ENCODE measurements at places on chromosomes 2 and 18.

GRCh38 chr2:82837588-82838304, 1621.3 kb downstream of the SUCLG1 start:
- no peak for DNase-seq

GRCh38 chr2:199882667-199883066, 28.4 kb upstream of the C2orf69 start:
- no peak for DNase-seq

GRCh38 chr2:202689459-202689858, 54.7 kb downstream of the FAM117B start:
- no peak for DNase-seq

- DNase-seq: no peak
These were observed 216.7 kb downstream of the SETBP1 start for GRCh38 chr18:44897411-44897810.

DNA sequence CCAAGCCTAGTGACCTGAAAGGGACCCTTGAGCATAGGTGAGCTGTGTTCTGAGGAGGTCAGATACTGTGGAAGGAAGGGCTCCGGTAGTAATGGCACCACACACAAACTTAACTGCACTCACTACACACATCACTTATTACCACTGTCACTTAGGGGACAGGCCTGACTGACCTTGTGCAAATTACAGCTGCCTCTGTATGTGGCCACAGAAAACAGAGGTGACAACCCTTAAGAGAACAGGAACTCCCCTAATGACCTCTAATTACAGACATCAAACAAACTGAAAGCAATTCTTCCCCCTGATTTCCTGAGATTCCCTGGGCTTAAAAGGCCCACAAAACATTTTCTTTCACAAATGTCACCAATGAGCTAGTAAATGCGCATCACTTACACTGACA, 360.6 kb downstream of the RND3 start:
- DNase-seq: no peak

DNA sequence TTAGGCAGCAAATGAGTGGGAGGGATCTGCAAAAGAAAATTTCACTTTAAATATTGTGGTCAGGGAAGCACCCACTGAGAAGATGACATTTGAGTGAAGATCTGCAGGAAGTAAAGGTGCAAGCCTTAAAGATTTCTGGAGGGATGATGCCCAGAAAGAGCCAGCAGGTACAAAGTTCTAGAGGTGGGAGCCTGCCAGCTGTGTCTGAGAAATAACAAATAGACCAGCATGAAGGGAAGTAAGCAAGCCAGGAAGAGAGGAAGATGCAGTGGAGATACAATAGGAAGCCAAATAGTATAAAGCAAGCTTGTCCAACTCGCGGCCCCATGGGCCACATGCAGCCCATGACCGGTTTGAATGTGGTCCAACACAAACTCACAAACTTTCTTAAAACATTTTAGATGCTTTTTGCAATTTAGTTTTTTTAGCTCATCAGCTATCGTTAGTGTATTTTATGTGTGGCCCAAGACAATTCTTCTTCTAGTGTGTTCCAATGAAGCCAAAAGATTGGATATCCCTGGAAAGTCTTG, 489.9 kb downstream of the DCC start:
- no peak for DNase-seq

DNA sequence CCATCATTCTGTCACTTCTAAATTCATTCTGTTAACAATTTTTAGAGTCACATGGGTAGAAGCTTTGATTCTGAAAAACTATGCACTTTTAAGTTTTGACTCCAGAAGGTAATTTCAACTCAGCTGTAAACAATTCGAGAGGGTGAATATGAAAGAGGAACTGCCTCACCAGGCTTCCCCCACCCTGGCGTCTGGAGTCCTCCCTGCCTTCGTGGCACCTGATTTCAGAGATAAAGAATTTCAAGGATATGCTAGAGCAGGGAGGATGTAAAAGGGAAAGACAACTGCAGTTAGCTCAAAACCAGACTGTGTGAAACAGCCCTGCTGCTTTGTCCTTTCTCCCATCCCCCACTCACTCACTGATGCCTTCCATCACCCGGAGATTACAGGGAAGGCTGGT, 40.7 kb downstream of the ONECUT2 start:
- DNase-seq: no peak

DNA sequence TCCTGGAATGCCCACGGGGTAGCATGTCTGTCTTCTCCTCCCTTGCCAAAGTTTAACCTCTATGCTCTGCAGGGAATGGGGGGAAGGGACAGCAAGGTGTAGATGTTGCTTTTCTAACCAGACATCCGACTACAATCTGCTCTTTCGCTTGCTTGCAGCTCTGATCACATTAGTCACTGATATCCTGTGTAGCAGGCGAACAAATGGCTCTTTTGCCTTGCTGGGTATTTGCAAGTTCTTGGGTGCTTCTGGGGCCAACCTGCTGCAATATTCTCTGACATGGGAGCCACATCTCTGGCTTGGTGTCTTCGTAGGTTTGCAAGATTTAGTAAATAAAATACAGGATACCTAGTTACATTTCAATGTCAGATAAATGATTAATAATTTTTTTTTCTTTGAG, 190.0 kb downstream of the ASB1 start:
- DNase-seq: no peak

GRCh38 chr2:188975497-188976102, 1.4 kb downstream of the COL3A1 start:
- no peak for DNase-seq

GRCh38 chr2:3388412-3388738, 8.9 kb downstream of the TRAPPC12 start:
- DNase-seq: no peak

GRCh38 chr2:74714691-74715080, 60.6 kb downstream of the SEMA4F start:
- no peak for DNase-seq

DNA sequence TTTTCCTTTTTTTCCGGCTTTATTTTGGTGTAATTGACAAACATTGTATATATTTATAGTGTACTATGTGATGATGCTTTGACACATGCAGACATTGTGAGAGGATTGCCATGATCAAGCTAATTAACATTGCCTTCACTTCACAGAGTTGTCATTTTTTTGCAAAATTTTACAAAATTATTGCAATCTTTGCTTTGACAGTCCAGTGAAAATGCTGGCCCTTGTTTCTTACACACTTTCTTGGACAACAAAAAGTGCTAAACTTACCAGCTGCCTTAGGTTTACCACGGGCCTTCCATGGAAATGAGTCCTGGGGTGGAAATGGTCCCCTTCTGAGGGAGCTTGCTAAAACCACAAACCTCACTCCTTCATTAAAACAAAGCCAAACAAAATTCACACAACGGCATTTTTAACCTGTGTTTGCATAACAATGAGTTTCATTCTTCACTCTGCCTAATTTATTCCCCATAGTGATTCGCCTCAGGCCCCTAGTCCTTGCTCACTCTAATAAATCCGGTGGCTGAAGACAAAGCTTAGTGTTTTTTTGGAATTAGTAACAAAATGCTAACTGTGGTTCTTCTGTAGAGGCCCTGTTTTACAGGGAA, 32.2 kb downstream of the LINC00305 start:
- DNase-seq: no peak

- no peak for DNase-seq
These were observed 105.8 kb downstream of the MTCL1 start for GRCh38 chr18:8811115-8811514.

- DNase-seq: no peak
These were observed 225.1 kb downstream of the ZBTB7C start for GRCh38 chr18:48184118-48184517.

DNA sequence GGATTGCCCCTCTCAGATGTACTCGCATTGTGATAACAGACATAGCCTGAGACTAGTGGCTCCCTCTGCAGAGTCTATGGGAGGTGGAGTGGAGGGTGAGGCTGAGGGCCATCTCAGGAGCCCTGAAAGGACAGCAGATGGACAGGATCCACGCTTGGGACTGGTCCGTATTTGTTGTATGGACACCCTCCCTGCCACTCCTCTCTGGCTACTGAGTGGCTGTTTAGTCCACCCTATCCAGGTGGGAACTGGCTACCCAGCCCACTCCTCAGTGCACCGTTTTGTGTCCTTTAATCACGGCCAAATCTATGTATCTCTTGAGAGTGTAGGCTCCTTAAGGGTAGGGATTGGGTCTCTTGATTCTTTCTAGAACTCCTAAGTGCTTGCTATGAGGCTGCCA, 4.5 kb upstream of the GLI2 start:
- no peak for DNase-seq

- DNase-seq: no peak
These were observed 308.4 kb downstream of the NDUFA10 start for GRCh38 chr2:239716536-239717318.

GRCh38 chr18:13545955-13546354, 180.4 kb downstream of the FAM210A start:
- no peak for DNase-seq

GRCh38 chr2:86498468-86499260, 57.5 kb downstream of the KDM3A start:
- no peak for DNase-seq

DNA sequence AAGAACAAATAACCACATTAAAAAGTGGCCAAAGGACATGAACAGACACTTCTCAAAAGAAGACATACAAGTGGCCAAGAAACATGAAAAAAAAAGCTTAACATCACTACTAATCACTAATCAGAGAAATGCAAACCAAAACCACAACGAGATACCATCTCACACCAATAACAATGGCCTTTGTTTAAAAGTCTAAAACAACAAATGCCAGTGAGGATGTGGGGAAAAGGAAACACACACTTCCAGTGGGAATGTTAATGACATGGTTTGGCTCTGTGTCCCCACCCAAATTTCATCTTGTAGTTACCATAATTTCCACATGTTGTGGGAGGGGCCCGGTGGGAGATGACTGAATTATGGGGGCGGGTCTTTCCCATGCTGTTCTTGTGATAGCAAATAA, 147.1 kb downstream of the GALNT1 start:
- no peak for DNase-seq

GRCh38 chr18:12659904-12660605, 2.1 kb upstream of the SPIRE1 start:
- no peak for DNase-seq

DNA sequence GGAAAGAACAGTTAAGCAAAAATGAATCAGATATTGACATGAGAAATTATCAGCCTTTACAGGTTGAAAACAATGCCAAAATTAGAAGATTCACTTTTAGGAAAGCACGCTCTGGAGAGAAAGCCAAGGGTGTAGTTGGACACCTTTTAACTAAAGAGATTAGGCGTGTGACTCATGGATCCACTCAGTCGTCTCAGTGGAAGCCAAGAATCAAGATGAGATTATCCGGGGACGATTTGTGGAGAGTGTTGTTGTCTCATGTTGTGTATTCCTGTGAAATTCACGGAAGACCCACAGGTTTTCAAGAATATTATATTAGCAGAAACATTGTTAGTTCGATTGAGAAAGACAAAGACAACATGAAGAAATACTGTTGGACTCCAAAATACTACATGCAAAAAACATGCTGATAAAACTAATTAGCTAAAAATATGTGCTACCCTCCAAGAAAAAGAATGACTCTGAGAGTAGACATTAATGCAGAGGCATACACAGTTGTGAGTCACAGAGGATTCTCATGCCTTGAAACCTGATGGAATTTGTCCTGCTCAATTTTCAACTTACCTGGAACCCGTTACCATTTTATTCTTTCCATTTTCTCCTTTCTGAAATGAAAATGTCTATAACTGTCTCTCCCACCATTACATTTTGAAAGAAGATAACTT, 192.1 kb upstream of the RND3 start:
- no peak for DNase-seq

DNA sequence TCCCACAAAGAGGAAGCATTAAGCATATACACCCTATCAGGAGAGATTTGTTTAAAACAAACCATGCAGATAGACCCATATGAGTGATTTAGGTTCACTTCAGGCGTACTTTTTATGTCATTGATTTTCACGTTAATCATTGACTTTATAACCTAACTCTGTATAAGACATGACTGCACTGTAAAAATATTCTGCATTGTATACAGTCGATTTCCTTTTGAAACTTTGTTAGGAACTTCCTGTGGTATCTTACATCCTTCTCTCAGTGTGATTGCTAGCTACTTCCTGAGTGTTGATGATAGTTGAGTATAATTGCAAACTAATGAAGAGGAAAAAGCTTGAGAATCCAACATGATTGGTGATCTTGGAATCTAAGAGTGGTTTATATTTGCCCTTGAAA, 69.4 kb downstream of the XIRP2 start:
- DNase-seq: no peak

GRCh38 chr2:198017068-198017467, 212.7 kb downstream of the PLCL1 start:
- no peak for DNase-seq

DNA sequence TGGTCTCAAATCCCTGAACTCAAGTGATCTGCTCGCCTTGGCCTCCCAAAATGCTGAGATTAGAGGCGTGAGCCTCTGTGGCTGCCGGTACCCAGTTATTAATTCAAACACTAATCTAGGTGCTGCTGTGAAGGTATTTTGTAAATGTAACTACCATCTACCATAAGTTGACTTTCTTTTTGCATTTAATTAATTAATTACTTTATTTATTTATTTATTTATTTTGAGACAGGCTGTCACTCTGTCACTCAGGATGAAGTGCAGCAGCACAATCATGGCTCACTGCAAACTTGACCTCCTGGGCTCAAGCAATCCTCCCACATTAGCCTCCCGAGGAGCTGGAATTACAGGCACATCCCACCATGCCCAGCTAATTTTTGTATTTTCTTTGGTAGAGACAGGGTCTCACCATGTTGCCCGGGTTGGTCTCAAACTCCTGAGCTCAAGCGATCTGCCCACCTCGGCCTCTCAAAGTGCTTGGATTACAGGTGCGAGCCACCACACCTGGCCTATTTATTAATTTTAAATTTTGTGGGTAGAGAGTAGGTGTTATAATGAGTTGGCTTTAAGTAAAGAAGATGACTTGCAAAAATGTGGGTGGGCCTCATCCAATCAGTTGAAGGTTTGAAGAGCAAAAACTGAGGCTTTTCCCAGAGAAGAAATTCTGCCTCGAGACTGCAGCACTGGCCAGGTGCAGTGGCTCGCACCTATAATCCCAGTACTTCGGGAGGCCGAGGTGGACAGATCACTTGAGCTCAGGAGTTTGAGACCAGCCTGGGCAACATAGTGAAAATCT, 17.3 kb upstream of the NMUR1 start:
- no peak for DNase-seq

- DNase-seq: no peak
These were observed 90.9 kb downstream of the MYCN start for GRCh38 chr2:16031058-16031847.

DNA sequence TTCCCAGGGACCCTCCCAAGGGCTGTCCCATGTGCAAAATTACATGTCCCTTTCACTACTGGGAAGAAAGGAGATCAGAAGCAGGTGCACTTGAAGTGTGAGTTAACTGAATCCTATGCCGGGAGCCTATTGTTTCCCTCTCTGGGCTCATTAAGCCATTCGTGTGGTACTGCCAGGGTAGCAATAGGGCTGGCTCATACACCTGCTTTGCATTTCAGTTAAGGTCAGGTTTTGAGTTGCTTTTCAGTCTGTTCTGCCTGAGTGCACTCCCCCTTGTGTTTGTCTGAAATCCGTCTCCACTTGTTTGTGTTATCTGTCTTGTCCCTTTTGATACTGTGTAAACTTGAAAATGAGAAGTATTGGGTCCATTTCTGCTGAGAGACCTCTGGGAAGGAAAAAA, 1232.6 kb upstream of the NRXN1 start:
- DNase-seq: no peak

- no peak for DNase-seq
These were observed 322.3 kb upstream of the EPAS1 start for GRCh38 chr2:45974762-45975408.

All from NCI-H446 treated with DMSO at 0.1 percent for 48 hours (cell line).